ENCODE measurements at places on chromosomes 13 and 19. TPM values are rescaled to one million over a fixed set of nuclear protein-coding genes. Genes with fewer than 3 reads are reported as not detected.

Gene SMAD9
- total RNA-seq, result 0.75 TPM

Gene ADGRE1
- total RNA-seq, result not detected

Gene SAE1
- 99.7 TPM for total RNA-seq

Gene ZGLP1
- 1.8 TPM for total RNA-seq

Gene COX6B2
- 0.80 TPM for total RNA-seq

Gene PSG7
- not detected for total RNA-seq

Gene GAS6
- 20.9 TPM for total RNA-seq

Gene OVOL3
- total RNA-seq, result not detected

Gene GJB6
- 0.52 TPM for total RNA-seq

Gene SLAIN1
- total RNA-seq, result 5.0 TPM

- DNase-seq, result no peak
Observed at GRCh38 chr13:106499896-106500295, 35.6 kb downstream of the EFNB2 start.

DNA sequence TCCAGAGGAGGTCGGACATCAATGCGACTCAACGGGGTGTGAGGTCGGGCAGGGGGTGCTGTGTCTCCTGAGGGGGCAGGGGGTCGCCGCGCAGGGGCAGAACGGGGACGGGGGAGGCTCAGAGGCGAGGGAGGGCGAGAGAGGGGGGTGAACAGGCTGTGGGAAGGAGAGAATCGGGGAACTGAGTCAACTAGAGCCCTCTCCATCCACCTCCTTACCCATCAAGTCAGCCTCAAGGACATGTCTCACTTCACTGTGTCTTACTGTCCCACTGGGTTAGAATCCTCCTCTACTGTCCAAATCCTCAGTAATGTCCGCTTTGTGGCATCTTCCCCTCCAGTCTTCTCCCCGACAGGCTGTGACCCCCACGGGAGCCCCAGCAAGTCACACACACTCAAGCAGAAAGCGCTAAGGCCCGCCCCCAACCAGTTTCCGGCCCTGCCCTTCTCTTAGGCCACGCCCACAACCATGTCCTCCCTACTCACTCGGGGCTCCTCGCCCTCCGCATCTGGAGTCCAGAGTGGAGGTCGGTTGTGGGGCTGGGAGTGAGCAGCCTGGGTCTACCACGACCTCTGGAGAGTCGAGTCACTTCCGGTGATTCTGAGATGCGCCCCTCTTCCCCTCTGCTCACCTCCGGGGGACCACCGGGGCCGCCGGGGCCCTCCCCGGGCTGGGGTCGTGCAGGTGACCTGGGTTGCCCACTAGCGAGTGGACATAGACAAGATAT is 9.3 kb downstream of the PLEKHA4 start:
- no peak for DNase-seq

- peak; percentile 71 for DNase-seq
Observed at GRCh38 chr19:33430674-33431277, 57.3 kb downstream of the CEBPG start.

- DNase-seq, result no peak
Observed at GRCh38 chr13:26952551-26953143, 192.1 kb upstream of the GPR12 start.

GRCh38 chr13:113451951-113452421 is 1.3 kb downstream of the ADPRHL1 start:
- no peak for DNase-seq

DNA sequence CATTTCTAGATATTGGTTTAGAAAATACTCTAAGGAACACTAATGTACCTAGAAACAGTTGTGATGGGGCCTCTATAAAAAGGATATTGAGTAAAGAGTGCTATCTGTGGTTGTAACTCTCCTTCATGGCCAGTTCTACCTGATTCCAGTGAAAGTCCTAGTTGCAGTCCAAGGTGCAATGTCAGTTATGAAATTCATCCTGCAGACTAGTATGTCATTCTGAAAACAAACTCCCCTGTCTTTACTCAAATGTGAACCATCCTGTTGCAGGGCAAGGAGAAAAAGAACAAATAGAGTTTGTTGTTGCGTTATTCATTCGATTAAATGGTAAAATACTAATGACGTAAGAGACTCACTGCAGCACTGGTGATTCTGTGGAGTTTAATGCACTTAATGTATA is 18.3 kb upstream of the N4BP2L1 start:
- no peak for DNase-seq

GRCh38 chr19:10737722-10738121 is 19.8 kb downstream of the DNM2 start:
- no peak for DNase-seq

DNA sequence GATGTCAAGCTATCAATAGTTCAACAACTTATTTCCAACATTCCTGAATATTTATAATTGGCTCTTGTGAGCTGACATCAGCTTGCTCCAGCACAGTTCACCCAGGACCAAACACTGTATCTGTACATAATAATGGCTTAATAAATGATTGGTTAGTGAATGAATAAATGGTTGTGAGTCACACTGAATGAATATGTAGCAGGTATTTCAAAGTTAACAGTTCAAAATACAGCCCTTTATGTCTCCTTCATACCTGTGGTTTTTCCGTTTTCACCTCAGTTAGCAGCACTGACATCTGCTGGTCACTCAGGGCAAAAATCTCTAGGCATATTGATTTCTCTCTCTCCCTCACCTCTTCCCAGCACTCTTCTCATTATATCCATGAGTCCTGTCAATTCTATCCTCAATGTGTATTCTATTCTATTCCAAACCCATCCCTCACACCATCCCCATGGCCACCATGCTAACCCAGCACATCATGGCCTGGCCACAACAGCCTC is 76.3 kb downstream of the PEG3 start:
- DNase-seq, result peak; percentile 5

- no peak for DNase-seq
Observed at GRCh38 chr13:35916146-35916545, 215.0 kb downstream of the DCLK1 start.

DNA sequence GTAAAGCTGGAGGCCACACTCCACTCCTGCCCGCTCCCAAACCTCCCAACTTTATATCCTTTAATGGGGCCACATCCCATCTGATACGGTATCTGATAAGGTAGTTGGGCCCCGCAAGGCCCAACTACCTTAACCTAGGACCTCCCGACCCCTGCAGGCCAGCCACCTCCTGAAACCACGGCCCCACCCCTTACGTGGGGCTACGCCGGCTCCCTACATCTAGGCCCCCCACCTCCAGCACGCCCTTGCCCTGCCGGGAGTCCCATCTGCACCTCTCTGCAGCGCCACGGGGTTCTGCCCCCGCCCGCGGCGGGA is 2.2 kb downstream of the IGFLR1 start:
- DNase-seq, result no peak

DNA sequence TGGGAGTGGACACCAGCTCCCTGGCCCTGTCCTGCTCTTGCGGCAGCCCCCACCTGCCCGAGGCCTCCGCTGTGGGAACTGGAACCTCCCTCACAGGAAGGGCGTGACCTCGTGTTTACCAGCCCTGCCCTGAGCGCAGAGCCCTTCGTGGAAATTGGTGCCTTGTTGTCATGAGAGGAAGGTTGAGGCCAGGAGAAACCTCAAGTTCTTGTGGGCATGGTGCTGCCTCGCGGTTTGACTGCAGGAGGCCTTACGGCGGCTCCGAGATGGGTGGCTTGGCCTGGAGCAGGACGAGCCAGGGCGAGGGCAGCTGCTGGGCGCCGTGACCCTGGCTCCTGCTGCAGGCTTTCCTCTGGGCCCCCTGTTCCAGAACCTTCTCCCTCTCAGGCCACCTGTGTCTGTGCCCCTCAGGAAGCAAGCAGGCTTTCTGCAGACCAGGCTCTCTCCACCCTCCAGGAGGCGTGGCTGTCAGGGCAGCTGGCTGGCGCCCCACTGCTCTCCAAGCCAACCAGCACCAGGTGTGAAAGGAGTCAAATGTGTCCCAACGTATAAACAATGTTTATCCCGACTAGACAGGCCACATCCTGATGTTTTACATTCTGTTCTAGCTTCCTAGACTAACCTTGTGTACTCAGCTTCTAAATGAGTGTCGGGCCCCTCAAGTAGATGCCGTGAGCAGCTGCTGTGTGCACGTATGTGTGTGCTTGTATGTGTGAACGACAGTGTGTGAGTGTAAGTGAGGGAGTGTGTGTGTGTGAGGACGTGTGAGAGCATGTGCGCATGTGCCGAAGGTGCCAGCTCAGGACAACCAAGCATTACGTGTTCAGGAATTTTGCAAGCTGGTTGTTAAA is 10.4 kb upstream of the RASA3 start:
- DNase-seq, result no peak

GRCh38 chr13:50453188-50453587 is 390.3 kb downstream of the DLEU7 start:
- DNase-seq, result no peak

DNA sequence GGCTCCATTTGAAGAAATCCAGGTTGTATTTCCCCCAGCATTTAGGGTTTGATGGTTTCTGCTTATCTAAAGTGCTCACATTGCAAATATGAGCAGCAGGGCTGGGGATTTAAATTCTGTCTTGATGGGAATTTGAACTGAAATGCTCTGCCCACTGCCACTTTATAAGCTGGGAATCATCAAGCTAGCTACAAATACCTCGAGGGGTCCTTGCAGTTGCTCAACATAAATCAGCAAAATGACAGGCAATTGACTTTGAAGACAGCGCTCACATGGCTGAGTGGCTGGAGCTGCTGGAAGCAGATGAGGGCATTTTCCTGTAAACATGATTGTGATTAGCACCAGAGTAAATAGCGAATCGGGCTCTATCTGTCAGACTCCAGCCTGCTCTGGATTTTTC is 39.4 kb upstream of the MEDAG start:
- no peak for DNase-seq

GRCh38 chr19:33497131-33497777 is 24.3 kb downstream of the PEPD start:
- no peak for DNase-seq
